Renal pelvis (tissue), 12 donors: ENCODE measurements at places on chromosomes 5 and 9.

GRCh38 chr5:56264417-56265025, 31.4 kb upstream of the ANKRD55 start:
- DNase-seq, result no peak

DNA sequence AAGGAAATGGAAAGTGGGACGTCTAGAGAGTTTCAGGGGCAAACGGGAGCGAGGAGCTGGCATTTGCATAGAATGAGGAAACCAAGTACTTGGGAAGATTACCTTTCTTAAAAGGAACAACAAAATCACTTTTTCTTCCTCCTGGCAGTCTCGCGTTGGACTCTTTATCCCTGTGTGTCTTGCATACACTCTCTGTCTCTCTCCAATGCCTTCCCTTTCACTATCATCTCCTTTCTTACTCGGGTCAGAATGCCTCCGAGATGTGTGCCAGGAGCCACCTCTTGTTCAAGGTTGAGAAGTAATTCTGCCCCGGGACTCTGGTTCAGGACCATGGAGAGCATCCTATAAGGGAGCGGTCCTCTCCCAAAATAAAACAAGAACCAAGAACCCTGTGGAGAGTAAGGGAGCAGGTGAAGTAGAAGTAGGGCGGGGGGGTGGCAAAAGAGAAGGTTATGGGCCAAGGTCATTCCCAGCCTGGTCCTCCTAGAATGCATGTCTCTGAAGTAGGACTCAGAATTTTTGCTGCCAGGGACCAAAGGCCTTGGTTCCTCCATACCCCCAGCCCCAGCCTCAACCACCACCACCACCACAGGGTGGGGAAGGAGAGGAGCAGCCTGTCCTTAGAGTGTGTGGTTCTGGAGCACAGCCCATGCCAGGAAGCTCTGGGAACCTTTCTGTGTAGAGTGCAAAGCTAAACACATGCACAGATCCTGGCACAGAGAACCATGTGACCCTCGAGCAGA, 72.1 kb upstream of the ARAP3 start:
- peak; percentile 77 for DNase-seq

DNA sequence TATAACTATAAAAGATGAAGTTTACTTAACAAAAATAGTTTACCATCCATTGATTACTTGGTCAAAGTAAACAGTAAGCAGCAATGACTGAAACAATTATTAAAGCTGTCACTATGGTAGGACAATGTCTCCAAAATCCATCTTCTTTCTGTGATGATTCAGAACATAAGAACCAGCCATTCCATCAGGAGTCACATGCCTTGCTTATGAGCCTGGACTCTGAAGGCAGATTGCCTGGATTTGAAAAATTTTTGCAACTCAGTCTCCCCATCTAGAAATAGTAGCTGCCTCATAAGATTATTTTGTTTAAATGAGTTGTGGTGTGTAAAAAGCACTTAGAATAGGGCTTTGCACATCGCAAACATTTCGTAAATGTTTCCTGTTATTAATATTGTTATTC, 136.2 kb downstream of the LIFR start:
- no peak for DNase-seq

GRCh38 chr5:6525910-6526309, 77.3 kb downstream of the UBE2QL1 start:
- peak; percentile 8 for DNase-seq

GRCh38 chr9:81964218-81965171, 21.2 kb downstream of the SPATA31D3 start:
- DNase-seq, result no peak

DNA sequence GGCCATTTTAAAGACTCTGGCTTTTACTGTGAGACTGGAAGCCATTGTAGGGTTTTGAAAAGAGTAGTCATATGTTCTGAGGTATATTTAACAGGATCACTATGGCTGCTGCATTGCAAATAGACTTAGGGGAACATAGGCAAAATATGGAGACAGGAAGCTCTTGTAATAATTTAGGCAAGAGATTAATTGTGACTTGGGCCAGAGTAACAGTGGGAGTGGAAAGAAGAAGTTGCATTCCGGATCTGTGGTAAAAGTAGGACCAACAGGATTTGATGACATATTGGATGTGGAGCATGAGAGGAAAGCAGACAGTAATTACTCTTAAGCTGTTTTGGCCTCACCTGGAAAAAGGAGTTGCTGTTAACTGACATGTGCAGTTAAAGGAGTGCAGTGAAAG, 85.6 kb downstream of the SMIM15 start:
- DNase-seq, result no peak

- no peak for DNase-seq
Observed at GRCh38 chr5:93107805-93108520, 473.1 kb downstream of the NR2F1-AS1 start.

GRCh38 chr5:74285675-74286280, 354.8 kb downstream of the ENC1 start:
- no peak for DNase-seq

- DNase-seq, result no peak
Observed at GRCh38 chr5:10320793-10321192, 13.1 kb upstream of the CMBL start.

DNA sequence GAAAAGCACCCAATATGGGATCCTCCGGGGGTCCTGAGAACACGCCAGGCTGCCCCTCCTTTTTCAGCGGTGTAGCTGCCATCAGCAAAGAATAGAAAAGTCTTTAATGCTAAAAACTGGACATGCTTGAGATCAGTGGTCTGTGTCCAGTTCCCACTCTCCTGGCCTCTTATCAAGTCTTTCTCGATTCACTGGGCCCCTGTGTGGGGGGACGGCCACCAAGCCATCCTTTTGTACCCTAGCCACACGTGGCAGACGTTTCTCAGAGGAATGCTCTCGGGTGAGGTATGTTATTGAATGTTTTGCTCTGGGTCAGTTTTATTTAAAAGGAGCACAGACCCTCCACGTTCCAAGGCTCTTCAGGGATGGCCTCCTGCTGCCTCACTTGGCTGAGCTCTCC, 23.6 kb downstream of the FABP6 start:
- DNase-seq, result no peak

DNA sequence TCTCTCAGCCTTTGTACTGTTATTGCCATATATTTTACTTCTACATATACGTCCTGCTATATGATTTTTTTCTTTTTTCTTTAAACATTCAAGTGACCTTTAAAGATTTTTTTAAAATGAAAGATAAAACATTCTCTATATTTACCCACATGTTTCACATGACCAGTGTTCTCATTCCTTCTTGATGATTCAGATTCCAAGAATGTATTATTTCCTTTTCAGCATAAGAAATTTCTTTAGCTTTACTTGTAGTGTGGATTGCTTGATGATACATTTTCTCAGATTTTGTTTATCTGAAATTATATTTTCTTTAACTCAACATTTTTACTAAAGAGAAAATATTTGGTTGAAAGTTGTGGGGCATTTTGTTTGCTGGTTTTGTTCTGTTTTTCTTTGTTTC, 792.1 kb downstream of the BRINP1 start:
- DNase-seq, result no peak

- DNase-seq, result no peak
Observed at GRCh38 chr9:92704528-92704927, 34.6 kb upstream of the IPPK start.

- no peak for DNase-seq
Observed at GRCh38 chr9:6234014-6234413, 18.4 kb downstream of the IL33 start.

GRCh38 chr9:138051586-138052321, 174.2 kb downstream of the CACNA1B start:
- no peak for DNase-seq

DNA sequence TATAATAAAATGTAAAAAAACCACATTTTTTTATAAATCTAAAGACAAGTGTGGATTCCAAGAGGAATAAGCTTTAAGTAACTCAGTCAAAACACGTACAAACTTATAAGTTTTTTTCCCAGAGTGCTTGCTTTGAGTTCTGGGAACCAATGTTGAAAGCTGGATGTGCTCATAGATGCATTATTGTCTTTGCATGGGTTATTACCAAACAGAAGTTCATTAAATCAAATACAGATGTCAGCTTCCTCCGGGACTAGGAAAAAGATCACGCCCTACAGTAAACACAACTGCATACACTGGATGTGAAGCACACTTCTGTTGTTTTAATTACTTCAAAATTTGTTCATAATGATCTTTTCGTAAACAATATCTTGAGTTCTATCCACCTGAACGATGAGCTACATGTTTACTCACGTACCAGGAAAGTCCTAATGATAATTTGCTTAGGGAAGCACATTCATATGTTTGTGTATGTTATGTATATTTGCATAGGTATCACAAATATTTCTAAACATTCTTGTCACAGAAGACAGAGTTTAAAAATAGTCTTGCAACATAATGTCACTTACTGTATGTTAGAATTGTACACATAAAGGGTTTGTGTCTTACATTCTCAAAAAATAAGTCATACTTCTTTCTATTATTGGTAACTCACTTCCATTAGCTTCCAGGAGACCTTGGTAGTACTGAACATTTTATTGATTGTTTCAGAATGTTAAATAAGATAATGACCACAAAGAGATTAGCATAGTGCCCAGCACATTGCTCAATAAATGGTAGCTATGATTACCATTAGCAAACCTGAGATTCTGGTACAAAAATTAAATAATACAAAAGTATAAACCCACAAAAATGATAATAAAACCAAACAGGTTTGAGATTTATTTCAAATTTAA, 427.4 kb downstream of the CETN3 start:
- DNase-seq, result no peak

- no peak for DNase-seq
Observed at GRCh38 chr9:69232135-69232534, 58.1 kb downstream of the TJP2 start.

- no peak for DNase-seq
Observed at GRCh38 chr5:50665091-50665490, 1.3 kb upstream of the PARP8 start.

GRCh38 chr9:38009035-38009501, 60.0 kb downstream of the SHB start:
- DNase-seq, result no peak

- DNase-seq, result peak; percentile 66
Observed at GRCh38 chr9:128555180-128555721, 2.9 kb downstream of the SPTAN1 start.

- no peak for DNase-seq
Observed at GRCh38 chr9:127232833-127233549, 31.6 kb upstream of the GARNL3 start.

DNA sequence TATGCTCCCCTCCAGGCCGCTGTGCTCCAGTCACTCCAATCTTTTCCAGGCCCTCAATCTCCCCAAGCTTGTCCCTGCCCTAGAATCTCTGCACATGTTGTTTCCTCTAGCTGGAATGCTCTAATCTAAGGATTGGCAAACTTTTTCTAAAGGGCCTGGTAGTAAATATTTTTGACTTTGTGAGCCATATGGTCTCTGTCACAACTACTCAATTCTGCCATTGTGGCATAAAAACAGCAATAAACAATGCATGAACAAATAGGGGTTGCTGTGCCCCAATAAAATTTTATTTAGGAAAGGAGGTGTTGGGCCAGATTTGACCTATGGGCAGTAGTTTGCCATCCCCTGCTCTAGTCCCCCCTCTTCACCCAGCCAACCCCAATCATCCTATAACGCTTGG, 150.5 kb upstream of the LRRTM2 start:
- DNase-seq, result no peak

DNA sequence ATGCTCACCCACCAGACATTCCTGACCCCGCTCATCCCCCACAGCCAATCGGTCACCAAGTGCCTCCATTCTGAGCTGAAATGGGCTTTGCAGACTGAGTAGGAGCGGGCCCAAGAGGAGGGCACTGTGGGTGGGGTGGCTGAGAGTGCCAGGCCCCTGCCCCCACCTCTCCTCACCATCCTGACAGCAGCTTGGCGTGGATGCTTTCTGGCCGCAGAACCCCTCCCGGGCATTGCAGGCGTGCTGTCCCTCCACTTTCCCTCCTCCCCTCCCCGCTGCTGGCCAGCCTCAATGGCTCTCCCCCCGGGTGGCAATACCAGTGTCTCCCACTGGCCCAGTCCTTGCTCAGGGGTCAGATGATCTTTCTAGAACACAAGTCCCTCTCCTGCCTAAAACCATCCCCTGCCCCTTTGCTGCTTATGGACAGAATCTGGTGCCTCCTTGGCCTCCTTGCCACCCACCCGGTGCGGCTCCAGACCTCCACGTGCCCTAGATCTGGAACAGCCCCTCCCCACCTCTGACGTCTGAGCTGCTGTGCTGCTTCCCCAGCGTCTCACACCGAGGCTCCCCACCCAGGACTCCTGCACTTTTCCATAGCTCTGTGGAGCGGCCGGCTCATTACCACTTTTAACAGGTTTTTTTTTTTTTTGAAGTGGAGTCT, 6.1 kb downstream of the FLT4 start:
- DNase-seq, result no peak

- no peak for DNase-seq
Observed at GRCh38 chr9:14723301-14723700, 768 bp upstream of the CER1 start.

- no peak for DNase-seq
Observed at GRCh38 chr5:158135682-158136179, 276.8 kb upstream of the CLINT1 start.

- DNase-seq, result no peak
Observed at GRCh38 chr5:104942735-104943134, 1380.1 kb upstream of the NUDT12 start.

DNA sequence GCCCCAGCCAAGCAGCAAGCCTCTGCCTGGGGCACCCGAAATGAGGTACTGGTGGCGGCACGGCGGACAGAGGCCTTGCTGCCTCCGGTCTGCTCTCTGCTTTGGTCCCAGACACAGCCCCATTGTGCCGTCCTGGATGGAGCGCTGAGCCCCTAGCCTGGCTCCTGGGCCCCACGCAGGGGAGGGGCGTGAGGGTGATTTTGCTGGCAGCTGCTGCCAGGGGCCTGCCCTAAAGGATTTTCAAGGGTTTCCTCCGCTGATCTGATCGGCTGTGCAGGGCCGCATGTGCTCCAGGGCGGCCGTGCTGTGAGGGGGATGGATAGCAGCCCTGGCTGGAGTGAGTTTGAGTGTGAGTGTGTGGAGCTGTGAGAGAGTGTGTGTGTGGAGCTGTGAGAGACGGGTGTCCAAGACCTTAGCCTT, 1.3 kb downstream of the GPSM1 start:
- no peak for DNase-seq

DNA sequence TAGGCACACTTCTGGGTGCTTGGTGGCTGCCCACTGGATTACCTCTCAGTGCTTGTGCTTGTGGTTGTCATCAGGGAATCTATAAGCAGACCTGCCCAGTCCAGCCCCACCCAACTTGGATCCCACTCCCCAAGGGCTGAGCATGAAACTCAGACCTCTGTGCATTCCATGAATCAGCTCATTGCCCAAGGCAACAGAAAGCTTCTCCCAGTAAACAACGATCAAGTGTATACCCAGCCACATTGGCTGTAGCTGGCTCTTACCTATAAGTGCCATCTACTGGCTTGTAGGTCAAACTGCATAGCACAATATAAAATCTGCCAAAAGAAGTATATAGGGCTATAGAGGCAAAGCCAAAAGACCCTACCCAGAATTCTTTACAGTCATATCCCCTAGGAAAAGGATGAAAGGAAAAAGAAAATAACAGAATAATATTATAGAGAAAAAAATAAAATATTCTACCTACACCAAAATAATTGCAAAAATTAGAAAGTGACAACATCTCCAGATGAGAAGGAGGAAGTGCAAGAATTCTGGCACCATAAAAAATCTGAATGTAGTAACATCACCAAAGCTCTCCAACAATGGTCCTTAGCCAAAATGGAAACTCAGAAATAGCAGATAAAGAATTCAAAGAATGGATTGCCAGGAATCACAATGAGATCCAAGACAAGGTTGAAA, 321.0 kb upstream of the TRPC7 start:
- peak; percentile 12 for DNase-seq
